DMS 273 treated with DMSO at 0.1 percent for 48 hours (cell line): ENCODE measurements at places on chromosomes 2 and 18.

DNA sequence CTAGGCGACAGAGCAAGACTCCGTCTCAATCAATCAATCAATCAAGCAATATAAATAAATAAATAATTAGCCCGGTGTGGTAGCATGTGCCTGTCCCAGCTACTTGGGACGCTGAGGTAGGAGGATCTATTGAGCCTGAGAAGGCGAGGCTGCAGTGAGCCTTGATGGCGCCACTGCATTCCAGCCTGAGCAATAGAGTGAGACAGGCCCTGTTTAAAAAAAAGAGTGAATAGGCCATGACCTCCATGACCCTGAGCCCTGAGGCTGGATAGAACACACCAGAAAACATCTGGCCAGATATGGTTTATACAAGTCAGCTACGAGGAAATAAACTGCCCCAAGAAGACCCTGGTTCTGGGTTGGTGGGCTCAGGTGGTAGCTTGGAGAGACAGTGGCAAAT is 20.4 kb upstream of the SEMA4C start:
- no peak for DNase-seq

DNA sequence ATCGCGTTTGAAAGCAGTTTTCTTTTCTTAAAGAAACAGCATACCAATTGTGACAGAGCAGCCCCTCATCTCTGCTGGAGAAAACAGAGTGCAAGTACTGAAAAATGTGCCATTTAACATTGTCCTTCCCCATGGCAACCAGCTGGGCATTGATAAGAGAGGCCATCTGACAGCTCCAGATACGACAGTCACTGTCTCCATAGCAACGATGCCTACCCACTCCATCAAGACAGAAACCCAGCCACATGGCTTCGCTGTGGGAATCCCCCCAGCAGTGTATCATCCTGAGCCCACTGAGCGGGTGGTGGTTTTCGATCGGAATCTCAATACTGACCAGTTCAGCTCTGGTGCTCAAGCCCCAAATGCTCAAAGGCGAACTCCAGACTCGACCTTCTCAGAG is 9.5 kb downstream of the GRHL1 start:
- DNase-seq = no peak

- no peak for DNase-seq
Observed at GRCh38 chr18:76894566-76895346, 72.4 kb downstream of the ZNF236 start.

DNA sequence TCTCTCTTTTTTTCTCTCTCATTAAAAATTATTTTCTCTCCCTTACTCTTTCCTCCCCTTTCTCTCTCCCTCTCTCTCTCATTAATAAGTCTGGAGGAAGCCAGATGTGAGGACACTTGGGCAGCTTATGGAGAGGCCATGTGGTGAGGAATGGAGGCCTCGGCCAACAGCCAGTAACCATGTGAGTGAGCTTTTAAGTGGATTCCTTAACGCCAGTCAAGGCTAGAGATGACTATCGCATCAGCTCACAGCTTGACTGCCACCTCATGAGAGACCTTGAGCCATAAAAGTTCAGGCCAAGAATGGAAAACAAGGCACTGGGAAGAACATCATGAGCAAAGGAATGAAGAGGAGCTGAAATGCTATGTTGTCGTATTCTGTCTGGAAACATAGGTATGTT is 39.1 kb downstream of the ETAA1 start:
- no peak for DNase-seq

- no peak for DNase-seq
Observed at GRCh38 chr2:37324536-37324785, 172 bp downstream of the PRKD3 start.

DNA sequence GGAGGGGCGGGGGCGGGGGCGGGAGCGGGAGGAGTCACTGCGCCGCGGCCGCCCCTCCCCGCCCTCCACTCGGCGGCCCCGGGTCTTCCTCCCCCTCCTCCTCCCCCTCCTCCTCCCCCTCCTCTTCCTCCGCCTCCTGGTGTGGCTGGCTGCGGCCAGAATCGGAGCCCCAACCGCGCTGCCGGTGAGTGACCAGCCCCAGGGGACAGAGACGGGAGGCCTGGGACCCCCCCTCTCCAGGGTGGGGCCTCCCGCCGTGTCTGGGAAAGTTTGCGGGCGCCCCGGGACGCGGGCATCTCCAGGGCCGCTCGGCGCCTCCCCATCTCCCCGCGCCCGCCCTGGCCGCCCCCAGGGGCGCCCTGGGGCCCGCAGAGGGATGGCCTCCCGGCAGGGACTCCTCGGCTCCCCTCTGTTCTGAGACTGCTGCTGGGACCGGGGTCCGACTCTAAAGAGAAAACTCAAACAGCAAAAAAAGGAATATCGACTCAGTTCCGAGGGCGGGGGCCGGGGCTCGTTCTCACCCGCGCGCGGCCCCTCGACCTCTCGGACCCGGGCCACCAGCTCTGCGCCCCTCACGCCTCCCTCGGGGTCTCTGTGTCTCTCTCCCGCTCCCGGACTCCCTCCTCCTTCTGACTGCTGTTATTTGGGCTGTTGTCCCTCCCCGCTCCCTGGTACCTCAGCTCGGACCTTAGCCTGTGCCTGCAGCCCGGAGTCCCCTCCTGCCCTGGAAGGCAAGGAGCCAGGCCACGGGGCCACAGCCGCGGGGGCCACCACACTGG is at the start of gene STON1:
Gene STON1 (plus strand): TSS at position 122 of the 779 bp plus-strand sequence. CDS start 50,480 bp downstream, outside the sequence.
- DNase-seq = no peak

DNA sequence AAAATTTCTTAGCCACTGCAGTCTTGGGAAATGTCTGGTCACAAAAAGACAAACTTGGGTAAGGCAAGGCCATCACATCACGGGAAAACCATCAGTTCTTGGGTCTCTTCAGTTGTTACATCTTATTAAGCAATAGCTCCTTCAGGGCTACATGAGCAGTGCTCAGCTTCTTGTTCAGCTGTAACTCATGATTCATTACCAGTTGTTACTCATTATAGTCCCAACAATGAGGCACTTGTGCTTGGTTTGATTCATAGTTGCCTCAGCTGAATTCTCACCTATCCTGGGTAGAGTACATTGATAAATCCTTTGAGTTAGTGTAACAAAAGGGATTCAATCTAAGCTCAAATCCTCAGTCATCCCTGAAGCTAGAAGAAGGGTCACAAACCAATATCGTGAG is 102.4 kb upstream of the DCC start:
- DNase-seq = no peak
